ENCODE measurements at places on chromosomes 4 and X.

DNA sequence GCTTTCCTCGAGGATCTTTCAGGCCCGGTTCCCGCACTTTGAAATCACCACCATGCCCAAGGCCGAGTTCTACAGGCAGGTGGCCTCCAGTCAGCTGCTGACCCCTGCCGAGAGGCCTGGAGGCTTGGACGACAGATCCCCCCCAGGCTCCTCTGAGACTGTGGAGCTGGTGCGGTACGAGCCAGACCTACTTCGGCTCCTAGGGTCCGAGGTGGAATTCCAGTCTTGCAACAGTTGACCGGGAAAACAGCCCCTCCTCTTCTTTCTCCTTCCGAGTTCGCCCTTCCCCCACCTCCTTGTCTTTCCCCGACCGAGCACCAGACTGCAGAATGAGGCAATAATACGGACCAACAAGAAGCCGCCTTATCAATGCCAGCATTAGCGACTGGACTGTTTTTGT is 54.4 kb downstream of the ELF4 start:
- no peak for DNase-seq

DNA sequence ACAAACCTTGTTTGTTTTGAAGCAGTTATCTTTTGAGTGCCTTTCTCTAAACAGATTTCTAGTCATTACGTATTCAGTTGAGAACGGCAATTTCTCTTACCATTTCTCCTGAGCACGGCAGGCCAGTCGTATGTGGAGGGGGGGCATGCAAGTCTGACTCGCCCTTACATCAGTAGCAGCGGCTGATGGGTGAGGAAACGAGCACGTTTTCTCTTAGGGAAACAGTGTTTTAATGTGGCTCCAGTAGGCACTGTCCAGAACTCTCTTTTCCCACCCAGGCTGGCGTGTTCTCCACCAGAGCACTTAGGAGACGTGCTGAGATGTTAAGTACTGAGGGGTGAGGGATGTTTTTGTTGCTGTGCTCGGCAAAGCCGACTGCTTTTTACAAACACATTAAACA is 240.5 kb downstream of the STIM2 start:
- no peak for DNase-seq

GRCh38 chr4:101345596-101346350 is 1.6 kb downstream of the PPP3CA start:
- DNase-seq = peak; percentile 60

GRCh38 chr4:81538716-81539427 is 67.2 kb upstream of the RASGEF1B start:
- DNase-seq = no peak

GRCh38 chr4:82268050-82268825 is 105.6 kb downstream of the HNRNPD start:
- DNase-seq = peak; percentile 42

DNA sequence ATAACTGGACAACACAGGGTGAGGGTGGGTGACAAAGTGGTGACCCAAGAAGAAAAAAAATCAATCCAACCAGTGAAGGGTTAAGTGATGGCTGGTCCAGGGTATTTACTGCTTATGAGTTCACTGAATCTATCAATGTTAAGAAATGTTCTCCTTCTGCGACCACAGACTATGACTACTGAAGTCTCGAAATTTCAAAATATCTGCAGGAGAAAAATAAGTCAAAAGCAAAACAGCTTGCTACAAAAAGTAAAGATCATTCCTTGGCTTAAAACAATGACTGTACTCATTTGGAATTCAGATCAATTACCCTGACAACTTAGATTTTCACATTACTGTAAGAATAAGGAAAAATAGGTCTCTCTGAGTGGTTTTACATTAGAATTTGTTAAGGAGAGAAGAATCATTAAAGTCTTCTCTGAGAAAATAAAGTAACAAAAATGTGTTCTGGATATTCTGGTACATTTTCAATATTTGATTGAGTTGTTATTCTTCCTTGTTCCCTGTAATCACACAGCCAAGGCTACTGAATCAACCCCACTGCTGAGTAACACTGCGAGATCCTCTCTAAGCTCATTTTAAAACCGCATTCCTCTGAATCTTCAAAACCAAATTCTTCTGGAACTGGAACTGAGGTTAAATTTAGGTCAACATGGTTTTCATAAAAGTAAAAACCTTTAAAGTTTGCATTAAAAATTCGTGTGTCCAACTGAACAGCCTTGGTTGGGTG is 22.7 kb downstream of the SMPX start:
- DNase-seq = no peak

GRCh38 chr4:80918004-80918403 is 112.5 kb upstream of the BMP3 start:
- no peak for DNase-seq

- peak; percentile 10 for DNase-seq
Observed at GRCh38 chrX:110316351-110317060, 1.4 kb downstream of the AMMECR1 start.

GRCh38 chr4:11106759-11107158 is 321.9 kb downstream of the HS3ST1 start:
- DNase-seq = no peak

GRCh38 chr4:16055471-16055870 is 28.4 kb downstream of the PROM1 start:
- no peak for DNase-seq

- no peak for DNase-seq
Observed at GRCh38 chr4:81429031-81429430, 42.7 kb downstream of the RASGEF1B start.

- no peak for DNase-seq
Observed at GRCh38 chr4:83231620-83232076, 53.0 kb downstream of the COQ2 start.

GRCh38 chrX:65451663-65452062 is 82.9 kb downstream of the LAS1L start:
- peak; percentile 33 for DNase-seq

- peak; percentile 47 for DNase-seq
Observed at GRCh38 chr4:168766604-168767316, 243.3 kb downstream of the CBR4 start.

- DNase-seq = no peak
Observed at GRCh38 chr4:8084712-8085490, 73.7 kb downstream of the ABLIM2 start.

GRCh38 chrX:150449313-150449712 is 86.2 kb downstream of the MAMLD1 start:
- no peak for DNase-seq

- no peak for DNase-seq
Observed at GRCh38 chr4:2873329-2873728, 29.7 kb downstream of the ADD1 start.

GRCh38 chrX:131763674-131764073 is 219.8 kb downstream of the OR13H1 start:
- no peak for DNase-seq

GRCh38 chr4:112650332-112650731 is 13.4 kb downstream of the LARP7 start:
- DNase-seq = no peak

- DNase-seq = peak; percentile 60
Observed at GRCh38 chr4:25552580-25553271, 102.9 kb upstream of the SLC34A2 start.

- DNase-seq = peak; percentile 94
Observed at GRCh38 chr4:158209825-158210807, at the start of gene TMEM144. Gene TMEM144 (plus strand): TSS chr4:158210486. CDS start chr4:158212668, 2,182 bp downstream.

DNA sequence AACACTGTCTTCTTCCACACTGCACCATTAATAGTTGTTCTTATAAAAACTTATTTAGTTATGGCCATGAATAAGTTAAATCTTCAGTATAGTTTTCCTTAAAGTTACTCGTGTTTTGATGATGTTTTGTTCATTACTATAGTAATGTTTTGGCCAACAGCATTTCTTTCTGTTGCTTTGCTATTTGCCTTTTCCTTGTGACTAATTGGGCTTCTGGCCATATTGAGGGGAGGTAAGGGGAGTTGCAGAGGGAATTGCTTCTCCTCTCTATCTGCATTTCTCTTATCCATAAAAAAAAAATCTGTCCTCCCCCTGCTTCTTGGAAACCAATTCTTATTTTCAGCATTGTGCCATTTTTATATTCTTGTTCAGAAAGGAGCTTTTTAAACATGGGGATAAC is 42.7 kb upstream of the ZCCHC12 start:
- DNase-seq = no peak

DNA sequence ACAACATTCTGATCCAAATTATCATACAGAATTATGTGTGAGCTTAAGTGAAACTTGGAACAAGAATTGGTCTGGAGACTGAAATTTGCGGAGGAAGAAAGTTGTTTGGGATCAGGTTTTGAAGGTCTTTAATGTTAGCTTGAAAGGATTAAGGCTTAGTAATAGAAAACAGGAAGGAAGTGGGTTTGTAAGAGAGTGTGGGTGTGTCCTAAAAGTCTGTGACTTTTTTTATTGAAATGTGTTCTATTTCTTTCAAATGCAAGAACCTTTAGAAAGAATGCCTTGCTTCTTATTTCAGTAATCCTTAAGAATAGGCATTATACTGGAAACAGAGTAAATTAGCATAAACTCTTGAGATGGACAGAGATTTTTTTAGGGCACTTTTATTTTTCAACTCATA is 198.0 kb downstream of the GALNTL6 start:
- DNase-seq = no peak

- DNase-seq = no peak
Observed at GRCh38 chr4:73420615-73421014, 15.4 kb upstream of the AFP start.

DNA sequence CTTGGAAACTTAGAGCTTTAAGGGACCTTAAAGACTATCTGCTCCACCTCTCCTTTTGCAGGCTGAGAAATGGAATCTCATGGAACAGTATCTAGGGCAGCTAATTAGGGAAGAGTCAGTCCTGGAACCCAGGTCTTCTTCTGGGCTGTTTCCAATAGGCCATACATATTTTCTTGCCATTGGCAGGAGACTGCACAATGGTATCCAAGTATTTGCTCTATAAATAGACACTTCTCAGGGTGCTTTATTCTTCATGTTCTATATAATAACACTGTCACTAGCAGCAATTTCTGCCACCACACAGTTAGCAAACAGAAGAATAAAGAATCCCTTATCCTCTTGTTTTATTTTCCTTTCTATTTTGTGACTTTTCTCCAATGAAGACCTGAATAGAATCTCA is 291.7 kb downstream of the C4orf33 start:
- no peak for DNase-seq

DNA sequence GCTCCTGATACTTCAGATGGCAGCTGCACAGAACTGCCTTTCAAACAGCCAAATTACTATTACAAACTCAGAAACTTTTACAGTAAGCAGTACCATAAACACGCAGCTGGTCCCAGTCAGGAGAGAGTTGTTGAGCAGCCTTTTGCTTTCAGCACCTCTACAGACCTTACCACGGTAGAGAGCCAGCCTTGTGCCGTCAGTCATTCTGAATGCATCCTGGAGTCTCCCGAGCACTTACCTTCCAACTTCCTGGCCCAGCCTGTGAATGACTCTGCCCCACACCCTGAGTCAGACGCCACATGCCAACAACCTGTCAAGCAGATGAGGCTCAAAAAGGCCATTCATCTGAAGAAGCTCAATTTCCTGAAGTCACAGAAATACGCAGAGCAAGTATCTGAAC is 12.4 kb downstream of the ZBTB49 start:
- DNase-seq = no peak

GRCh38 chr4:168744021-168744420 is 247.2 kb downstream of the PALLD start:
- DNase-seq = no peak

GRCh38 chrX:38656350-38656915 is 95.1 kb downstream of the TSPAN7 start:
- DNase-seq = no peak

GRCh38 chr4:99634742-99635360 is 22.8 kb downstream of the C4orf54 start:
- no peak for DNase-seq

DNA sequence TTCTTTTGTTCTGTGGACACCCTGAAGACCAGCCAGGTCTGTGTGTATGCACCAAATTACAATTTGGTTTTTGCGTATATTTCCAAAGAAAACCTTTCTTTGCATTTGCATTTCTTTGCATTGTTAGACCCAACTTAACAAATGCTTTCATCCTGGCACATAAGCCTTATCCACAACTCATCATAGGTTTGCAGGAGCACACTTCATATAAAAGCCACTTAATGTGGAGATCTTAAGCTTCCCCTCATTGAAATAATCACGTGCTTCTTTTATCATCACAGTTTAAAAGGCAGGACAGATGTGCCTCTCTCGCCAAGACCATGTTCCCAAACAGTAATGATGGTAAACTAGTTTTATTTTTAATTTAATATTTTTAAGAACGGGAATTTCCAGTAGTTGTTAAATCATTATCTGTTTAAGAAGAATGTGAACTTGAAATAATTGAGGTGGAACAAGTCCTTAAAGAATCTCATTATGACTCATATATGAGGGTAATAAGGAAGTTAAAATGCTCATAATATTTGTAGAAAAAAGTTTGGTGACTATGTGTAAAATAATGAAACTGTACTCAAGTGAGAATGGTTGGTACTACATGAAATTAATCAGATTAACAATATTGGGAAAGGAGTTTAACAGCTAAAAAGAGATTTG is 65.5 kb downstream of the GLRA3 start:
- DNase-seq = peak; percentile 13

DNA sequence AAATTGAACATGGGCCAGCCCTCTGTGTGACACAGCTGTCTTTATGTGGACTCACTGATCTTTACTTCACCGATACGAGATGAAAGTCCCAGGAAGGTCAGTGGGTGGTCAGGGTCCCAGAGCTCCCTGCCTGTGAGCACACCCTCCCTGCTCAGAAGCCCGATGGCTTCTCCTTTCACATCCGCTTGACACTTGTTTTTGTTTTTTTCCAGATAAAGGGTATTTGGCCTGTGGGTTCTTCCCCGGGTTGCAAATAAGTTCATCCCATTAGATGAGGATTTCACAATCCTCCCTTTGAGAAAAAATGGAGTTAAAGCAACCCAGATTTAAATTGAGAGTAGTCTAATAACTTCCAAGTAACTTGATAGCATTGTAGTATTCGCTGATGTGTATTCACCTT is 48.2 kb upstream of the TLR2 start:
- no peak for DNase-seq

- DNase-seq = no peak
Observed at GRCh38 chr4:7648544-7649395, 214.0 kb upstream of the PSAPL1 start.

DNA sequence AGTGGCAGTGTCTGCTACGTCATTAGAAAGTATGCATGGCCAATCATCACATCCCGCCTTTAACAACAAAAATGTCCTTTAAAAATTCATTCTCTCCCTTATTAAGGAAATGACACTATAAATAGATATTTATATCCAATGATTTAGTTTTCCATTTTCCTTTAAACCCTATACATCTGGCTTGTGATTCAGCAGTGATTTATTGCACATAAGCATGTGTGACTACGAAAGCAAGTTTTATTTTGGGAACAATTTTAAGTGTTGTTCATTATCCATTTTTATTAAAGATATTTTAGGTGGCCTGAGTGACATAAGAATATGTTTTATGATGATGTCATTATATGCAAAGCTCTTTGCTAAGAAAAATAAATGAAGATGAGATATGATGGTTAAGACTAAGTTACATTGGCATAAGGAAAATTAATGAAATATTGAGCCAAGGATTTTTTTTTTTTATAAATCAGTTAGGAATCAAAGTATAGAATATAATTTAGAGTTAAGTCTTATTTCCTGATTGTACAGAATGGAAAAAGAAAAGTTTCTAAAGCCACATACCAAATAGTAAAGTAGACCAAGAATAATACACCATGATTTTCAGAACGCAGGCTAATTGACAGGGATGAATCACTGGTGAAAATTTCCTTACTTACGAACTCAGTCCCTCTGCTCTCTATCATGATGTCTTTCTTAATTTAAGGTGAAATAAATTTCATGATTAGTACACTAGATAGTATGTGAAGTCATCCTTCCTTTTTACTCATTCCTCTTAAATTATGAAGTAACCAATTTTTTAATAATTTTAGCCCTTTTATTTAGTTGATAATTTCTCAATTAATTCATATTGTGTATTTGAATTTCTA is 822.4 kb downstream of the FAT4 start:
- DNase-seq = no peak

- no peak for DNase-seq
Observed at GRCh38 chr4:130851107-130851506, 1755.2 kb downstream of the C4orf33 start.
